ENCODE measurements at places on chromosomes 13 and 19.
A peak's percentile ranks its signal among the peaks of the same experiment; 100 is the strongest.

DNA sequence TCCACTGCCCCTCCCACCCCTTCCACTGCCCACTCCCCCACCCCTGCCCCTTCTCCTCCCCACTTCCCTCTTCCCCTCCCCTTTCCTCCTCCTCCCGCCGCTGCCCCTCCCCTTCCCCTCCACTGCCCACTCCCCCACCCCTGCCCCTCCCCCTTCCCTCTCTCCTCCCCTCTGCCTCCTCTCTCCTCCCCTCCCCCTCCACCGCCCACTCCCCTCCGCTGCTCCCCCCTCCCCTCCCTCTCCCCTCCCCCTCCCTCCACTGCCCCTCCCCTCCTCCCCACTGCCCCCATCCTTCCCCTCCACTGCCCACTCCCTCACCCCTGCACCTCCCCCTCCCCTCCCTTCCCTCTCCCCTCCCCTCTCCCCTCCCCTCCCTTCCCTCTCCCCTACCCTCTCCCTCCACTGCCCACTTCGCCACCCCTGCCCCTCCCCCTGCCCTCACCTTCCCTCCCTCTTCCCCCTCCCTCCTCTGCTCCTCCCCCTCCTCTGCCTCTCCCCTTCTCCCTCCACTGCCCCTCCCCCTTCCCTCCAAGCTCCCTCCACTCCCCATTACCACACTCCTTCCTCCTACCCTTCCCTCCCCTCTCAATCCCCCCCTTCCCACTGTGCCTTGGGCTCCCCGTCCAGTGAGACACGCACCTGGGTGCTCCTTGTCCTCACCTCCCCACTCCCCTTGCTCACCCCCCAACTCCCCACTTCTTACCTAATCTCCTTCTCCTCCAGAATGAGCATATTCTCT, 21.9 kb downstream of the ATP8B3 start:
- DNase-seq = no peak

DNA sequence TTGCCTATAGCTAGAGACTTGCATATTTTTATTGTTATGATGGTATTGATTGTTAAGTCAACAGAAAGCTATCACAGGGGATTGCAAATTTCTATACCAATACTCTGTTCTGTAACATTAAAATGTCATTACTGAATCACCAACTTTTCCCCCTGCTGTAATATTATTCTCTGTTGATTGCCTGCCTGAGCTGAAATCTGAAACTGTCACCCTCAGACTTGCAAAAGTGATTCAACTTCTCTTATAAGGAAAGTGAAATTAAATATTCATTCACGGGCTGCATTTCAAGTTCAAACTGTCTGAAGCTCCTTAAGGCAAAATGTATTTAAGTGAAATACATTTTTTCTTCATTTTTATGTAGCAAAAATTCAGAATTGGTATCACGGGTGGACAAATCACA, 723.2 kb downstream of the PCDH9 start:
- no peak for DNase-seq

- no peak for DNase-seq
Measured at GRCh38 chr13:21450936-21451335, 8.2 kb downstream of the ZDHHC20 start.

- DNase-seq = no peak
Measured at GRCh38 chr19:9914001-9914314, 22.4 kb downstream of the OLFM2 start.

DNA sequence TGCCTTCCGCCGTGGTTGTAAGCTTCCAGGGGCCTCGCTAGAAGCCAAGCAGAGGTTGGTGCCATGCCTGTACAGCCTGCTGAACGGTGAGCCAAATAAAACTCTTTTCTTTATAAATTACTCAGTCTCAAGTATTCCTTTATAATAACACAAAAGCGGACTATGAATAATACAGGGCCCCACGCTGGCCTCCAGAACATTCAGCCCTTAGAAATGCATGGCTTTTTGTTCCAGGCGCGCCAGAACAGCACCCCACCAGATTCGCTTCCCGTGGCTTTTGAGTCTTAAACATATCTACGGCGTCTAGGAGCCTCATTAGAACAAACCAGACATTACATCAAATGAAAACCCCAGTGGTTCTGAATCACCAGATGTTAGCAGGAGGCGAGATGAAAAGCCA, 75.1 kb downstream of the SLC15A1 start:
- DNase-seq = no peak

DNA sequence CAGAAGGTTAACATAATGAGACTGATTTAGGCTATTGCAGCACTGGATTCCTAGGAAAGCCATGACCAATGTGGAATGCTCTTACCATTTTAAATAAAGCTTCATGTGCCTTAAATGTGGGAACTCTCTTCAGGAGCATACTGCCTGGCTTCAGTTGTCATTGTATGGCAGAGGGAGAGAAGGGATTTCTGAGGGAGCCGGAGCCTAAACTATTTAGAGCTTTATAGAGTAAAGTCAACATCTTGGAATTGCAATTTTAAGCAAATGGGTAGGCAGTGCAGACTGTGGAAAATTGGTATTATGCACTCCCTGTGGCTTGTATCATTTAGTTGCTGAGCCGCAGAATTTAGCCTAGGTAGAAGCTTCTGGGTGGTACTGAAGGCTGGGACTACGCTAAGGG, 2041.4 kb downstream of the PCDH9 start:
- DNase-seq = no peak

DNA sequence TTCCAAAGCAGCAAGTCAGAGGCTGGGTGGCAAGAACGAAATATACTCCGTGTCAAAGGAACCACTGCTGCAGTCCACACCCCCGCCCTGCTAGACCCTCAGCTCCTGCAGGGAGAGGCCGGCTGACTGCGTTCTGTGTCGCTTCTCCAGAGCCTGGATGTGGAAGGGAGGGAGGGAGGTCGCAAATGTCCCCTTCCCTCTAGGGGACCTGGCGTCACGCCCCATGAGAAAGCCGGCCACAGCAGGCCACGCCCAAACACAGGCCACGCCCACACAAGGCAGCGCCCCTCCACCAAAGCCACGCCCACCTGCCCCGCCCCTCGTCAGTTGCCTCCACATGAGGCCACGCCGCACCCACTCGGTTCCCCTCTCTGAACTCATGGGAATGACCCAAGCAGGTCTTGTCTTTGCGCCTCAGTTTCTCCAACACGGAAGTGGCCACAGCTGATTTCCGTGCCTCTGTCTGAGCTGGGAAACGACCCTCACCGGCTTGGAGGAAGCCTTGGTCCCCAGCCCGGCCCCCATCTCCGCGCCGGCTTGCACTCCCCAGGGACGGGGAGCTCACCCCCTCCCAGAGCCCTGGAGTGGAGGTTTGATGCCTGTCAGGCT, 38.4 kb upstream of the TCF3 start:
- DNase-seq = peak; percentile 53

DNA sequence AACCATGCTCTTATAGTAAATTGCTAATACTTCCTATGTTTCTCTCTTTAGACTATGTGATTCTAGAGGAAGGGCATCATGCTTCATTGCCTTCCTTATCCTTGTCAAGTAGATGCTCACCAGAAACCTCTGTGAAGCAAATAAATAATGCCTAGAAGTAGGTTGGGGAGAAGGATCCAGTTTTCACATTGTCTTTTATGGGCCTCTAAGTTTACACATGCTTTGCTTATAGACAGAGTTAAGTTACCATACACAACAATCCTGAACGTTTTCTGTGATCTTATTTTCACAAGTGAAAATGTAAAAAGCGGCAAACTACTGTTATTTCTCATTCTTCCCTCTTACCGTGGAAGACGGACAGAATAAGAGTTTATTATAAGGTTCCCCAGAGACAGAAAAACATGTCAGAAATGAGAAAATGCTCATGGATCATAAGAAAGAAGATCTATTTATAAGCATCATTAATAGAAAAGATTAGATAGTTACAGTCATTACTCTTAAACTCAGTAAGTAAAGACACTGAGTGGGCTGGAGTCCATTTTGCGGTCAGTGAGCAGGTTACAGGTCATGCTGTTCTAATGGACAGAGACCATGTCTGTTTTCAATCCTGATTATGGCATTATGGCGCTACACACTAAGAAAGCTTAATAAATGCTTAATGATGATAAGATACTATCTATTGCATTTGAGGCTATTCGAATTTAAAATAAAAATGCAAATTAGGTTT, 723.9 kb downstream of the PCDH9 start:
- no peak for DNase-seq

DNA sequence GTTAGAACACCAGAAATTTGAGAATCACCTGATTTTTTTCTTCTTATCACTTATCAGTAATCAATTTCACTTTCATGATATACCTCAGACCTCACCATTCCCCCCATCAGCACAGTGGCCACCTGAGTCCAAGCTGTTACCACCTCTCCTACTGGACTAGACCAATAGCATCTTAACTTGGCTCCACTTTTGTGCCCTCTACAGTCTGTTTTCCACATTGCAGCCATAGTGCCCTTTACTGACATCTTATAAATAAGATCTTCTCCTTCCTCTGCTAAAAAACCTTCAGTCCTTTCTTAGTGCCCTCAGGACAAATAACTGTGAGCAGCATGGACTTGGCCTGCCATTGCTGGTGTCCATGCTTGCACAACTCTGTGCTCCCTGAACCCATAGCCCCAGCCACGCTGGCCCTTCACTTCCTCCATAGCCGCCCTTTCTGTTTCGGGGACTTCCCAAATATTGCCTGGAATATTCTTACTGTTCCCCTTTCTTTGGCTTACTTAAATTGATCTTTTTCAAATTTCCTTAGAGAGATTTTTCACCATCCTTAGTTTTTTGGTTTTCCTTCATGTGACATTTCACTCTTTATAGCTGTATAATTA, 380.8 kb downstream of the LMO7 start:
- no peak for DNase-seq

DNA sequence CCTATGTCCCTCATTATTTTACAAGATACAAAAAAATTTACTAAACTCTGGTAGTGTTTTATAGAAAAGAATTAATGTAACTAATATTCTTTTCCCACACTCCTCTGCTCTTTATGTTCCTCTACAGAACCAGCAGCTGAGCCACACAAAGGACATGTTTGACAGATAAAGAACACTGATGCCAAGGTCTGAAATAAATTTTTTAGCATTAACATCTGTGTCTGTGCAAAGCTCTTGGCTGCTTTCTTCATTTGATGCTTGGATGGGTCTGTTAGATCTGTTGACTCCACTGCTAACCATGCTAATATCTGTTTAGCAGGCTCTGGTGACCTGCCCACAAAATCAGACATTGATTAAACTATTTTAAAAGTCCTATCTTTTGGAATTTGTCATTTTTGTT, 2363.8 kb downstream of the PCDH9 start:
- no peak for DNase-seq

DNA sequence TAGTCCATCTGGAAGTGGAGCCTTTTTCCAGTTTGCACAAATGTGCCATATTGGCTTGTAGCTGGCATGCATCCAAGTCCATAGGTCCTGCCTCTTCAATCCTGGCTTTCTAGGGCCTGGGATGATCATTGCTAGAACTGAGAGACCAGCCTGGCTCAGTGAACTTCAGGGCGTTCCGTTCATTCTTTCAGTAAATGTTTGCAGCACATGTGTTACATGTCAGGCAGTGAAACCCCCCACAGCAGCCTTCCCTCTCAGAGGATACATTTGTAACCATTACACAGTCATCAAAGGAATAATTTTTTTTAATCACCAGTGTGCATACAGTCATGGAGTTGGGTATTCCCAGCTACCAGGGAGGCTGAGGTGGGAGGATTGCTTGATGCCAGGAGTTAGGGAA, 9.7 kb downstream of the FUT2 start:
- DNase-seq = no peak
